Activated naive CD8-positive, alpha-beta T cell treated with anti-CD3 and anti-CD28 coated beads, Interleukin-2, amount 10 ng/mL, durations not matched to agents 7 days and 5 days (primary cell): ENCODE measurements at places on chromosomes 1 and 21. TPM values are rescaled to one million over a fixed set of nuclear protein-coding genes. Genes with fewer than 3 reads are reported as not detected.

S100A7A gene
- total RNA-seq, result not detected

MAP3K21 gene
- total RNA-seq, result 1.5 TPM

SCAF4 gene
- 56.9 TPM for total RNA-seq

LYSMD1 gene
- 5.2 TPM for total RNA-seq

DNA sequence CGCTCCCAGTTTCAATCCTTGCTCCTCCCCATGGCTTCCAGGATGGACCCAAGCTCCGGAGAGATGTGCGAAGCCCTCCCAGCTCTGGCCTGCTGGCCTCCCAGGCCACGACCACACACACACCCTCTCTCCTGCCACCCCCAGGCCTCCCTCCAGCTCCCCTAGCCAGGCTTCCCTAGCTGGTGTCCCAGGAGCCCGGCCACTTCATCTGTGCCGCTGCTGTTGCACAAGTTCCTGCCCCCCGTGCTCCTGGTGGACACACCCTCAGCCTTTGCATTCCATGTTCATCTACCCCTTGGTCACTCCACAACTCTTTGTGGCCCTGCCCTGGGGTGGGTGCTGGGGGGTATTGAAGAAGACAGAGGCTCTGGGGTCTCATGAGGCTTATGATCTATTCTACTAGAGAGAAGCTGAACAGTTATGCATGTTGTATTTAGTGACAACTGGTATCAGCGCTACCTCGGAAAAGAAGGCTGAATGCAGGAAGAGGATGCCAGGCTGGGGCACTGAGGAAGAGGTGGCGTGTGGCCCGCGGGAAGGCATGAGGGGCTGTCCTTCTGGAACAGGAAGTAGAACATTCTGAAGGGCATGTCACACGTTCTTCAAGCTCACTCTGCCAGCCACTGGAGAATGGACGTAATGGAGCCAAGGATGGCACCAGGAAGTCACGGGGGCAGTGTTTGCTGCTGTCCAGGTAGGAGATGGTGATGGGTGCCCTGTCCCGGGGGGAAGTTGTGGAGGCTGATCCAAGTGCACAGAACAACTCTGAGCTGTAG lies 172.4 kb downstream of the PSMG1 start:
- DNase-seq, result no peak
- H3K4me3 ChIP-seq, result no peak overlapping the region
- H3K27ac ChIP-seq, result no peak overlapping the region
- peaks cover 7% of the 10 kb centered on the region for H3K27me3 ChIP-seq

DNA sequence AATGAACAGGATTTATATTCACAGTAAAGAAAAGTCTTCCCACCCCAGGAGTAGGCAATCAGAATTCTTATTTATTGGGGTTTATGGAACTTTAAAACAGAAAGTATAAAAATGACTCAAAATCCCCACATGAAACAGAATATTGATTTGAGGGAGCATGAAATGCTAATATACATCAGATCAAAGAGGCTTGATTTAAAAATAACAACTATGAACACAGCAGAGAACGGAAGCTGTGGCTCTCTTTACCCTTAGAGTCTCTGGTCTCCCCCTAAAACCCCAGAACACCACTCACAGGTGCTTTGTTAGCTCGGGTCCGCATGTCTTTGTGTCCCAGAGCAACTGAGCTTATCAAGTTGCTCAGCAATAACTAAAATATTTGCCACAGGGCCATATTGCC lies 31.2 kb upstream of the FASLG start:
- no peak for DNase-seq
- H3K27ac ChIP-seq, result no peak overlapping the region
- peaks cover 41% of the 10 kb centered on the region for H3K4me1 ChIP-seq
- H3K27me3 ChIP-seq, result peaks cover 3% of the 10 kb centered on the region

- H3K36me3 ChIP-seq, result no peaks in the 10 kb centered on the region
- H3K27me3 ChIP-seq, result no peaks in the 10 kb centered on the region
- no peak for DNase-seq
- no peaks in the 10 kb centered on the region for H3K4me1 ChIP-seq
- no peak overlapping the region for H3K27ac ChIP-seq
These were observed 62.8 kb downstream of the DMRTB1 start for GRCh38 chr1:53521924-53522552.

- H3K36me3 ChIP-seq, result no peaks in the 10 kb centered on the region
- DNase-seq, result no peak
- peaks cover 26% of the 10 kb centered on the region for H3K27me3 ChIP-seq
- peak overlapping the region; percentile 80 for H3K27ac ChIP-seq
- H3K4me1 ChIP-seq, result peaks cover 43% of the 10 kb centered on the region
These were observed 3.0 kb downstream of the FCAMR start for GRCh38 chr1:206967096-206967849.

DNA sequence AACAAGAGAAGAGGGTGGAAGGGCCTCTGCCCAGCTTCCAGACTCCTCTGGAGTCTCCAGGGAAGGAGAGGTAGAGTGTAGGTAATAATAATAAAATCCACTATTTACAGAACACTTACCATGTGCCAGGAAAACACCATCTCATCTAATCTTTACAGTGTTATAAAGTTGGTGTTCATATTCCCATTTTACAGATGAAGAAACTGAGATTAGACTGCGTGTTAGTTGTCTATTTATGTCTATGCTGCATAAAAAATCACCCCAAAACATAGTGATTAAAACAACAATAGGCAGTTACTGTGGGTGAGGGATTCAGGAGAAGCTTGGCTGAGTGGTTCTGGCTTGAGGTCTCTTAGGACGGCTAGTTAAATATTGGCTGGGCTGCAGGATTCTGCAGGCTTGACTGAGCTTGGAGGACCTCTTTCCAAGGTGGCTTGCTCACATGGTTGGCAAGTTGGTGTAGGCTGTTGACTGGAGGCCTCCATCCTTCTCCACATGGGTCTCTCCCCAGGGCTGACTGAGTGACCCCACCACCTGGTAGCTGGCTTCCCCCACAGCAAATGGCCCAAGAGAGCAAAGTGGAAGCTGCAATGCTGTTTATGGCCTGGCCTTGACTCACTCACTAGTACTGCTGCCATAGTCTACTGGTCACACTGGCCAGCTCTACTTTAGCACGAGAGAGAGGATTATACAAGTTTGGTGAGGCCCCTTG lies 6.5 kb upstream of the ALX3 start:
- H3K36me3 ChIP-seq, result no peaks in the 10 kb centered on the region
- peaks cover 51% of the 10 kb centered on the region for H3K27me3 ChIP-seq
- no peak for DNase-seq
- no peaks in the 10 kb centered on the region for H3K4me1 ChIP-seq
- no peak overlapping the region for H3K27ac ChIP-seq

DNA sequence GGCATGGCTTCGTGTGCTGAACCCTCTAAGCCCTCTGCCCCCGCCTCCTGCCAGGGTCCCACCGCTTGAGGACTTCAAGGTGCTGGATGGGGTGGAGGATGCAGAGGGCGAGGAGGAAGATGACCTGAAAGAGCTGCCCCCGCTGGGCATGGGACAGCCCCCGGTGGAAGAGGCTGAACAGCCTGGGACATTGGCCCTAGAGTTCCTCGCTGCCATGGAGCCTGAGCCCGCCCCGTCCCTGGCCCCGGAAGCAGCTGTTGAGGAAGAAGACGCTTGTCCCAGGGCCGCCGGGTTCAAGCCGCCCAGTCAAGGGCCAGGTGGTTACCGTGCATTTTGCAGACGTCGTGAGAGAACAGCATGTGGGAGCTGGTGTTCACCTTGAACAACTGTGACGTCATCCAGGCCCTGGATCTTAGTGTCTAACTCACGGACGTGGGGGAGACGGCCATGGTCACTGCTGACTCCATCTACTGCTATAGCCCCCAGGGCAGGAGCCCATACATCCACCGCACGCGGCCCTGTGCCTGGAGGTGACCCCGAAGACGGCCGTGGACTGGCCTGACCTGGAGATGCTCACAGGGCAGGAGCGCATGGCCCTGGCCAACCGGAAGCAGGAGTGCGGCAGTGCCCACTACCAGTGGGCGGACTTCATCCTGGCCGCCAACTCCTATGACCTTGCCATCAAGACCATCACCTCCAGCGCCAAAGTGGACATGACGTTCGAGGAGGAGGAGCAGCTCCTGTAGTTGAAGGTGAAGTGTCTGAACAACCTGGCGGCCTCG lies 90.1 kb downstream of the PPP1R12B start:
- H3K27ac ChIP-seq, result no peak overlapping the region
- peaks cover 11% of the 10 kb centered on the region for H3K36me3 ChIP-seq
- H3K4me3 ChIP-seq, result no peak overlapping the region
- DNase-seq, result no peak

DNA sequence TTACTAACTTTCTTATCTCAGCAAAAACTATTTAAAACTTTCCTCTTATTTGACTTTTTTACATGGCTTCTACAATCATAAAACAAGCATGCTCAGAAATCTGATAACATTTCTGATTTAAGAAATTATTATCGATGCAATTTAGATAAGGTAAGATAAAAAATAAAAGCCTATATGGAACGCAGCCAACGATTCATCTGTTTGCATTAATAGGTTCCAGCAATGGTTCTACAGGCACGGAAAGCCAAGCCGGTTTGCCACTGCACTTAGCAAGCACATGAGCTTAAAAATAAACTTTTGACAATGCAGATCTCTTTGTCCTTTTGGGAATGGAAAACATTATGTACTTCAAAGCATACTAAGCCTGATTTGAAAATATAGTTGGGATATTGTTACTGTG lies 77.5 kb upstream of the KCNK2 start:
- H3K27me3 ChIP-seq, result no peaks in the 10 kb centered on the region
- H3K4me1 ChIP-seq, result no peaks in the 10 kb centered on the region
- H3K4me3 ChIP-seq, result no peak overlapping the region
- no peak overlapping the region for H3K27ac ChIP-seq

DNA sequence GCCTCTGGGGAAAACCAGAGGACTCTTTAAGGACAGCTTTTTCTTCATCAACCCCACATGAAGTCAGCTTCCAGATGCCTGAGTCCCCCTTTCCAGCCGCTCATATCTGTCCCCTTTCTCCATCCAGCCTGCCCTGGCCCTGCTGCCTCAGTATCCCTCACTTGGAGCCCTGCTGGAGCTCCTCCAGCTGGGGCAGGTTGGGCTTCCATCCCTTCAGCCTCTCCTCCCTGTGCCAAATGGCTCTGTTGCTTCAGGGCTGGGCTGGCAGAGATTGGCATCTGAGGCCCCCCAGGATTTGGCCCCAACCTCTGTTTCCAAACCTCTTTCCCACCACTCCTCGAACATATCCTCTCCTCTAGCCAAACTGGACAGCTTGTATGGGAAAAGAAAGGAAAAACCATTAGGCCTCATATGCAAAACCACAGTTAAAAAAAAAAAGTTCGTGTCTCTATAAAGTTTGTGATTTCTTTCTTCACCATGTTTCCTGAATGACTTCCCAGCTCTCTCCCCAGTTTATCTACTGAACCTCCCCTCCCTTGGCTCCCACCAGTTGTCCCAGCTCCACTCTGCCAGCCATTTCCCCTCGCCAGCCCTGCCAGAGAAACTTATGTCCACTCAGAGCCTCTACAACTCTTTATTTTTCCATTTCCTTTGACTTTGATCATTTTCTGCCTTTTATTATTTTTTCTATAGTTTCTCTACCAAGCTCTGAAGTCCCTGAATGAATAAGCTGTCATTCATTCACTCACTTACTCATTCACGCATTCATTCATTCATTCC lies 217.9 kb downstream of the FOXD2 start:
- no peak for DNase-seq
- no peak overlapping the region for H3K27ac ChIP-seq
- no peaks in the 10 kb centered on the region for H3K4me1 ChIP-seq
- H3K4me3 ChIP-seq, result no peak overlapping the region
- H3K27me3 ChIP-seq, result peaks cover 16% of the 10 kb centered on the region

DNA sequence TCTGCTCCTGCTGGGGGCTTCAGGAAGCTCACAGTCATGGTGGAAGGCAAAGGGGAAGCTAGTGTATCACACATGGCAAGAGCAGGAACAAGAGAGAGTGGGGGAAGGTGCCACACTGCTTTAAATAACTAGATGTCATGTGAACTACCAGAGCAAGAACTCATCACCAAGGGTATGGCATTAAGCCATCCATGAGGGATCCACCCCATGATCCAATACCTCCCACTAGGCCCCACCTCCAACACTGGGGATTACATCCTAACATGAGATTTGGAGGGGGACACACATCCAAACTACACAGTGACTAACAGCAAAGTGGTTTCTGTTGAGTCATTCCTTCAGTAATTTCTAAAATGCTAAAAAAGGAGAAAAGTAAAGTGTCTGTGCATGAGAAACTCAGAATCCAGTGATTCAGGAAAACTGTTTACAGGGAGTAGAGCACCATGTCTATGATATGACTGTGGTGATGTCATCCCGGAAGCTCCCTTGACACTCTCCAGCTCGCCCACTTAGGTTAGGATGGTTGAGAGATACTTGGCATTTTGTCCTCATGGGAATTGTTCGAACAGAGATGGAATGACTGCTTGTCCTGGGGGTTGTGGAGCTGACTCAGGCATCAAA lies 50.3 kb downstream of the CHD1L start:
- no peak for DNase-seq
- no peak overlapping the region for H3K4me3 ChIP-seq
- H3K4me1 ChIP-seq, result no peaks in the 10 kb centered on the region
- peaks cover 89% of the 10 kb centered on the region for H3K36me3 ChIP-seq
- no peaks in the 10 kb centered on the region for H3K27me3 ChIP-seq
